Caudate nucleus (tissue), 63 donors: ENCODE measurements at places on chromosomes 11 and 22.

DNA sequence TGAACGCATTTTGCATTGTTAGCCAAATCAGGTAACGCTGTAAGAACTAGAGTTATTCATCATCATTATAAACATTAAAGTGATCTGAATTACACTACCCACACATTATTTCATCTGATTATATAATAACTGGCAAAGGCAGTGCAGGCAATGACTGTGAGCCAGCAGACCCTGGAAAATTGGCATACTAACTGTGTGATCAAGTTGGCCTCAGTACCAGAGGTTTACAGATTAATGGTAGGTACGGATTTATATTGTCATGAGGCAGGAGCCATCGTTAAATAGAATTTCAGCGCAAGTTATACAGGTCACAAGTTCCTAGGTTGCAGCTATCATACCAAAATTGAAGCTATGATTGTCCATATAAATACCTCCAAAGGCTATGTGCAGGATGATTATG, 225.4 kb downstream of the CNTN5 start:
- no peak for DNase-seq

DNA sequence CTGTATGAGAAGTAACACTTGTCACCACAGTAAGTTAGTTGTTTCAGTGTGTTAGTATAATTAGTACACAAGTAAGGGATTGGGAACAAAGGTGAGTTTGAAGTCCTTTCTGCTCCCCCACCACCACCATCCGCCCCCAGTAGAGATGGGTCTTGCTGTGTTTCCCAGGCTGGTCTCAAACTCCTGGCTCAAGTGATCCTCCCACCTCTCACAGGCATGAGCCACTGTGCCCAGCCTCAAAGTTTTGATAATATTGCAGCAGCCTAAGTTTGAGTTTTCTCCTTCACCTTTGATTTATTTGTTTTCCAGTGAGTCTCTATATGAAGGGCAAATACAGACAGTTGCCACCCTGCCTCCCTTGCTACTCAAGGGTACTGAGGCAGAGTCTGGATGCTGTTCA, 23.7 kb upstream of the GRK2 start:
- DNase-seq, result no peak

DNA sequence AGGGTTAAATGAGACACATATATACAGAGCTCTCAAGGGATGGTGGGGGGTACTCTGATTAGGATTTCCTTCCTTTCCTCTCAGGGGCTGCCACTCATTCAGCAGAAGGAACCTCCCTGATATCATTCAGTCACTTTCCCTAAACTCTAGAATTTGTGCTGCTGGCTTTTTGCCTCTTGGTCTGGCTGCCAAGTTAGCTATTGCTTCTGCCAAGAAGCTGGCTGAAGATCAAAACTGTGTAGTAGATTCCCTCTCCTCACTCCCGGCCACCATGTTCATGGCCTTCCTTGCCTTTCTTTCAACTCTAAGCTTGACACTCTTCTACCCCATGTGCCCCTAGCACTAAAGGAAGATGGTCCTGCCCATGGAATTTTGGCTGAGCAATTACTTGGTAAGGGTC, 18.7 kb downstream of the SLC6A5 start:
- no peak for DNase-seq

DNA sequence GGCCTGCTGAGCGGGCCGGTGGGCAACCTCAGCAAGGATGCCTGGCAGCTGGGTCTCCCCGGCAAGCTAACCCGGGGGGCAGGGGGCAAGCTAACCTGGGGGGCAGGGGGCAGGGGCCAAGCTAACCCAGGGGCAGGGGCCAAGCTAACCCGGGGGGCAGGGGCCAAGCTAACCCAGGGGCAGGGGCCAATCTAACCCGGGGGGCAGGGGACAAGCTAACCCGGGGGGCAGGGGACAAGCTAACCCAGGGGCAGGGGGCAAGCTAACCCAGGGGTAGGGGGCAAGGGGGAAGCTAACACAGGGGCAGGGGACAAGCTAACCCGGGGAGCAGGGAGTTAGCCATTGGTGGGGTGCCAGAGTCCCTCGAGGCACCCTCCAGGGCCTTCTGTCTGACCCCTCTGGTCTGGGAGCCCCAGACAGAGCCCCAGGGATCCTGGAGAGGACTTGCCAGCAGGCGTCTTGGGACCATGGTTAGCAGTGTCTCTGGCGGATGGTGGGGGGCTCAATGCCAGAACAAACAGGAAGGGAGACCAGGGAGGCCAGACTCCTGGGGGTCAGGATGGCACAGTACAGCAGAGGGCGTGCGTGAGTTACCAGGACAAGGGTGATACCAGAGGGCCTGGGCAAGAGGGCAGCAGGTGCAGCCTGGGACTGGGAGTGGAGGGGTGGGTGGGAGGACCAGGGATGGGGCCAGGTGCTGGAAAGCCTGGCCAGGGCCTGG, 16.1 kb downstream of the IGF2 start:
- no peak for DNase-seq

- no peak for DNase-seq
Observed at GRCh38 chr22:35739076-35739930, 21.6 kb downstream of the APOL5 start.

DNA sequence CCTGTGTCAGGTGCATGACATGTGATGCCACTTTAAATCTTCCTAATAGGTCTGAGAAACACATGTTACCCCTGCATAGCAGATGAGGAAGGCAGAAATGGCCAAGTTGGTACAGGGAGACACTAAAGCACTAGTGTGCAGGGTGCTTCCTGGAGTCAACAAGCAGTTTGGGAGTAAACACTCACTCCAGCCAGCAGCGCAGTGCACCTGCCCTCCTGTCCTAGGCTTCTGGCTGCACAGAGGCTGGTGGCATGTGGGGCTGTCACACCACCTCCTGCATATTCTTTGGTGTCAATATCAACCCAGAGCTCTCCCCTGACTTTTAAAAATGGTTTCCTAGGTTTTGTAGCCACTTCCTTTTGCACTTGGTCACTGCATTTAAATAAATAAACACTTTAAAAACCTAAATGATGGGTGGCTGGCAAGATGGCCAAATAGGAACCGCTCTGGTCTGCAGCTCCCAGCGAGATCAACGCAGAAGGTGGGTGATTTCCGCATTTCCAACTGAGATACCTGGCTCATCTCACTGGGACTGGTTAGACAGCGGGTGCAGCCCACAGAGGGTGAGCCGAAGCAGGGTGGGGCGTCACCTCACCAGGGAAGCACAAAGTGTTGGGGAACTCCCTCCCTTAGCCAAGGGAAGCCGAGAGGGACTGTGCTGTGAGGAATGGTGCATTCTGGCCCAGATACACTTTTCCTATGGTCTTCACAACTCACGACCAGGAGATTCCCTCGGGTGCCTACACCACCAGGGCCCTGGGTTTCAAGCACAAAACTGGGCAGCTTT, 33.5 kb downstream of the GAB4 start:
- DNase-seq, result no peak

- no peak for DNase-seq
Observed at GRCh38 chr11:129724866-129725265, 90.8 kb upstream of the TMEM45B start.

GRCh38 chr22:40594346-40594745, 42.2 kb downstream of the MRTFA start:
- no peak for DNase-seq

GRCh38 chr11:27995083-27995482, 112.9 kb downstream of the KIF18A start:
- DNase-seq, result no peak

DNA sequence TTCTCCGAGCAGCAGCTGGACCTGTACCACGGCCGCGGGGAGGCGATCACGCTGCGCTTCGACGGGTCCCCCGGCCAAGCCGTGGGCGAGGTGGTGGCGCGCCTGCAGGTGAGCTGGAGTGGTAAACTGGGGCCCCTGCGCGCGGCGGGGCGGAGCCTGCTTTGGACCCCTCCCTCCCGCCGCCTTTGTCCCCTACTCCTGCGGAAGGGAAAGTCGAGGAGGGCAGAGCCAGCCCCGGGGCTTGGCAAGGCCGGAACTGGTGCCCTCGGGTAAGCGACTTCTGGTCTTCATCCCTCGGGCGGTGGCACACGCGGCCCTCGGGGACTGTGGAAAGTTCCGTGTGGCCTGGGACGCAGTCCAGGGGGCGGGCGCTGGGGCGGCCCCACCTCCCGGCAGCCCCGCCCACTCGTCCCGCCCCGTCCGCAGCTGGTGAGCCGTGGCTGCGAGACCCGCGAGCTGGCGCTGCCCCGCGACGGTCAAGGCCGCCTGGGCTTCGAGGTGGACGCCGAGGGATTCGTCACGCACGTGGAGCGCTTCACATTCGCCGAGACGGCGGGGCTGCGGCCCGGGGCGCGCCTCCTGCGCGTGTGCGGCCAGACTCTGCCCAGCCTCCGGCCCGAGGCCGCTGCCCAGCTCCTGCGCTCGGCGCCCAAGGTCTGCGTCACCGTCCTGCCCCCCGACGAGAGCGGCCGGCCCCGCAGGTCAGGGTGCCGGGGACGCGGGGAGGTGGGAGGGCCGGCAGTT, 9.2 kb downstream of the SIPA1 start:
- peak; percentile 16 for DNase-seq

GRCh38 chr11:936199-936598, 10.5 kb downstream of the AP2A2 start:
- no peak for DNase-seq

DNA sequence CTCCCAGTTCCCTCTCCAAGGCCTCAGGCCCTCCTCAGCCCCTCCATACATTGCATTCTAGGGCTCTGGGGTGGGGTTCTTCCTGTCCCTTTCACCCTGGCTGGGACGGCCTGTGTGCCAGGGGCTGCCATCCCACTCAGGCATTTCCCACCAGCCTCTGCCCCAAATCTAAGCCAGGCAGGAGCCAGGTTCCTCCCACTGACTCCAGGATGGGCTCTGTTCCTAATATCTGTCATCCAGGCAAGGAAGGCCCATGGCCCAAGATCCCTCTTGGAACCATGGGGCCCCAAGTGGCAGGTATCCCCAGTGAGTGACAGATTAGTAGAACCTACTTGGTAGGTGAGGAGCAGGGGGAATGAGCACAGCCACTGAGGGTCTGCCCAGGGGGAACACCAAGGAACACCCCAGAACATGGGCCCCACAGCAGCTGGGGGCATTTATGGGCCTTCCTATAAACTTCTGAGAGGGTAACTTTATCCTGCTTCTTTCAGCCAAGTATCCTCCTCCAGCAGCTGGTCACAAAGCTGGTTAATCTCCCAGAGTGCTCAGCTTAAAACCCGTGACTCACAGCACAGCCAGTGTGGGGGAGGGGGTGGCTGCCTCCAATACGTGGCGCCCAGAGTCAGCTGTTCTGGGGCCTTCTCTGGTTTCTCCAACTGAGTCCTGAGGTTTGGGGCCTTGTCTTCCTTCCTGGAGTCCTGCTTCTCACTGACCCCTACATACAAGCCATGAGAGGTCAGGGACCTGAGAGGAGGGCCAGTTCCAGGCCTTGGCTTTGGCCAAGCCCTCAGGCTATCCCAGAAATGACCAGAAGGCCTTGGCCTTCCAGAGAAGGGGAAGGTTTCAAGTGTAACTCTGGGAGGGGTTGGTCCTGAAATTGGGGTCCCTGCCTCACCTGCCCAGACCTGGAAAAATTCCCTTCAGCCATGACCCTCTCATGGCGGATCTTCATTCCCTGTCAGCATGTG, 19.9 kb upstream of the MYOD1 start:
- DNase-seq, result no peak

DNA sequence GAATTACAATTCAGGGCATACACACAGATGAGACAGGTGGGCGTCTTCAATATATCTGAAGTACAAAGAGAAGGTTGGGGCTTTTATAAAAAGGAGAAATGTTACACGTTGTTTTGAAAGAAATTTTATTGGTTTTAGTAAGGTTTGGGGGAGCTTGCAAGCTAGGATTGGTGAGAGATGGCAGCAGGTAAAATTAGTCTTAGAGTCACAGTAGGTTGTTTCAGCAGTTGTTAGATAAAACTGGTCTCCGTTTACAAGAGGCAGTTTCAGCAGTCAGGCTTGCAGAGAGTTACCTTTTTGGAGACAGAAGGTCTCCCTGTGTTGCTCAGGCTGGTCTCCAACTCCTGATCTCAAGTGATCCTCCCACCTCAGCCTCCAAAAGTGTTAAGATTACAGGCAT, 2.4 kb upstream of the SAAL1 start:
- DNase-seq, result no peak

DNA sequence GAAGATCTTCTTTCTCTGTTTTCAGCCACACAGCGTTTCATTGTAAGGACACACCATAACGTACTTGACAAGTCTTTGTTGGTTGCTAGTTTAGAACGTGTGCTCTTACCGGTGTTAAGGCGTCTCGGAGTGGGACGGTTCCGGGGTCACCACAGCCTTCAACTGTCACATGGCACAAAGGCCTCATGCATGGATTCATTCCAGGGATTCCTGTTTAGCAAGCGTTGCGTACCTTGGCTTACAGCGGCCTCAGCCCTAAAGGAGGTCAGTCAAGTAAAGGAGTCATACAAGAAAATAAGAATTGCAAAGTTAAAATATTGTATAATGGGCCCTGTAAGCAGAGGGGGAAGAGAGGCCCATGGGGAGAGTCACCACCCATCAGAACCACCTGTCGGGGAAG, 2.2 kb upstream of the SCGB1A1 start:
- no peak for DNase-seq

GRCh38 chr22:48663297-48663696, 1164.4 kb downstream of the BRD1 start:
- DNase-seq, result no peak

DNA sequence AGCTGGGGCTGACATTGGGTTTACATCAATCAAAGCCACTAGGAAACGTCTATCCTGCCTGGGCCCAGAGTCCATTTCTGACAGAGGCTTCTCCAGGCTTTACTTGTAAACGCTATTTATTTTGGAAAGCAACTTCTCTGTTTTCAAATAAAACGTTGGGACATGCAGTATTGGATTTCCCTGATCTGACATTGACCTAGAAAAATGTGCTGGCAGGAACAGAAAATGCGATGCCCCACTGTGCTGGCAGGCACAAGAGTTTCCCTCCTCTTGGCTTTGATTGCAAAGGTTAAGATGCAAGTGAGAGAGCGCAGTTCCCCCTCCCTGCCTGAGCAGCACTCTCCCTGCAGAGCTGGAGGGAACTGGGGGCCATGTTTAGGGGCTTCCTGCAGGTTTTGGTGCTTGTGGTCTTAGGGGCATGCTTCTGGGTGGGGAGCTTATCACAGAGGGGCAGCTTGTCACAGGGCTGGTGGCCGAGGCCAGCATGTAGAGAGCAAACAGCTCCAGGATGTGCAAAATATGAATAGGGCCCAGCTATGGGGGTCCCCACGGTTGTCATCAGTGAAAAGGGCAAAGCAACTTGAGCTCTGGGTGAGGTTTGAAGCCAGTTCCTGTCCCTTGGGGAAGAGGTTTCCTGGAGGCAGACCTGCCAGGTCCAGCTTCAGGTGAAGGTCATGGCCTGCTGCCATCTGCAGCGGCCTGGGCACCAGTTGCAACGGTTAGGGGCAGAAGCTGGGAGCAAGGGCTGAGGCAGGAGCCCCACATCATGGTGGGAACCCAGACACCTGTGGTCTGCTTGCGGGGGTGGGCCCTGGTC, 42.3 kb upstream of the DKK3 start:
- DNase-seq, result no peak

GRCh38 chr22:30875481-30876215, 92.9 kb downstream of the MORC2 start:
- no peak for DNase-seq

- DNase-seq, result no peak
Observed at GRCh38 chr11:118645066-118645715, 34.3 kb downstream of the TREH start.

DNA sequence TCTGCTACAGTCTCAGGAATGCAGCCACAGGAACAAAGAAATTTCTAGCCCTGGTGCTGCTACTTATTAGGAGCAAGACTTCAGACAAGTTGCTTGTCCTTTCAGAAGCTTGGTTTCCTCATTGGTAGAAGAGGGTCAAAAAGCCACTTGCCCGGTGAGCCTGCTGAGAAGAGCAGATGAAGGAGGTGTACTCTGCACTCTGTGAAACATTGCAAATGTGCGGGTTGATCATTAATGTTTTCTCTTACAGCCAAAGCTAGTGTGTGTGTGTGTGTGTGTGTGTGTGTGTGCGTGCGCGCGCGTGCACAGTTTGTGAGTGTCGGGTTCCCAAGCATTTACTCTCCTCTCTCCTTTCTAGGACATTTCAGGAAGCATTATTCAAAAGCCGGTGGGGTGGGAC, 86.3 kb upstream of the NNMT start:
- no peak for DNase-seq
